ENCODE measurements at places on chromosomes 6 and 20.

DNA sequence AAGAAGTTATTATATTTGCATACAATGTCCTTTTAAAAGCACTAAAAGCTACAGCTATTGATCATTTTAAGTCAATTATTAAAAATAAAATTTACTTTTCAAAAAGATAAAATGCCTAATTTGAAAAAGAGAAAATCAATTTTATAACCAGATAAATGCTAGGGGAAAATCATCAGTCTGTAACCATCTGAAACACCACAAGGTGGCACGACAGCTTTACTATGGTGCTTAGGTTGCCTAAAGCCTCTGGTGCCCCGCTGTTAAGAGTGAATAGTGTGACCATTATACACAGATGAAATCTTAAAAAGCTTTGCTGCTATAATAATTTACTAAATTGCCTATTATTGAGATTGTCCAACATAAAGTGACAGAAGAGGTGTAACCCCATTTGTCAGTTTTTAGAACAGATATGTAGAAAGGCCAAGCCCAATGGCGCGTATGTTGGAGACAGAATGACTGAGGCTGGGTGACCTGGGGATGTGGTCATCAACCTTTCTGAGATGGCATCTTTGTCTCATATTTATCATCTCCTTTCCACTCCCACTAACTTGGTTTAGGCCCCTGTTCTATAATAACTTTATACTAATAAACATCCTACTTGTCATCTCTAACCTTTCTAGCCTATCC is 100.8 kb downstream of the MOXD1 start:
- no peak for DNase-seq

GRCh38 chr20:11694467-11694866 is 223.2 kb upstream of the BTBD3 start:
- DNase-seq, result no peak

- no peak for DNase-seq
Measured at GRCh38 chr6:13375360-13375878, 47.1 kb upstream of the TBC1D7 start.

GRCh38 chr6:108561742-108562502 is 1.2 kb downstream of the FOXO3 start:
- DNase-seq, result no peak

DNA sequence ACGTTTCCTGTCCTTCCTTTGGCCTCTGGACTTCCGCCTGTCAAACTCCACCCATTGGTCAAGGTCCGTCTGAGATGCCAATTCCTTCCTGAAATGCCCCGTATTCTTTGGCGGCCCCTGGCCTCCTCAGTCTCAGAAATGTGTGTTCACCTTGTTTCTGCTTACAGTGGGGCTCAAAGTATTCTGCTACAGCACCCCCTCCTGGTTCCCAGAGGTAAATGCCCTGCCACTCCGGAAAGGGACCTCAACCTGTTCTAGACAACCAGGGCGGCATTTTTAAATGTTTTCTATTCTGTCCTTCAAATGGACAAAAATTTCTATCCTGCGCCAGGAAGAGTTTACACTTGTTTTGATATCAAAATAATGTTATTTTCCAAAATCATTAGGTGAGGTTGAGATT is 12.1 kb upstream of the PAX1 start:
- DNase-seq, result no peak

DNA sequence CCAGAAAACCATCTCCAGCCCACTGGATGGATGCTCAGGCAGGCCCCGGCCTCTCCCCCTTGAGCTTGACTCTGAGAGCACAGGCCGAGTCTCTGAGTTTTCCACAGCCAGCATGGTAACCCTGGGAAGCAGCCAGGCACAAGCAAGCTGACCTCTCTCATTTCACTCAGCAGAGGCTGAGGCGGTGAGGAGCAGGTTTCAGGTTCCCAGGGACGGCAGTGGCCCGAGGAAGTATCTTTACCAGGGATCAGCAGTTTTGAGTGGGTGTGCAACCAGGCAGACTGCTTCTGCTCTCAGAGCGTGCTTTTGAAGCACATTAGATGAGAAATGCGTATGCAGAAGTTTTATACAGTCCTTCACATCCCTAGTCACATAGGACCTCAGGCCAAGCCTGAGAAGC is 12.6 kb downstream of the HCK start:
- no peak for DNase-seq

All from activated CD8-positive, alpha-beta memory T cell treated with anti-CD3 and anti-CD28 coated beads for 1 hour (primary cell).